ENCODE measurements at places on chromosomes 7 and 10.

DNA sequence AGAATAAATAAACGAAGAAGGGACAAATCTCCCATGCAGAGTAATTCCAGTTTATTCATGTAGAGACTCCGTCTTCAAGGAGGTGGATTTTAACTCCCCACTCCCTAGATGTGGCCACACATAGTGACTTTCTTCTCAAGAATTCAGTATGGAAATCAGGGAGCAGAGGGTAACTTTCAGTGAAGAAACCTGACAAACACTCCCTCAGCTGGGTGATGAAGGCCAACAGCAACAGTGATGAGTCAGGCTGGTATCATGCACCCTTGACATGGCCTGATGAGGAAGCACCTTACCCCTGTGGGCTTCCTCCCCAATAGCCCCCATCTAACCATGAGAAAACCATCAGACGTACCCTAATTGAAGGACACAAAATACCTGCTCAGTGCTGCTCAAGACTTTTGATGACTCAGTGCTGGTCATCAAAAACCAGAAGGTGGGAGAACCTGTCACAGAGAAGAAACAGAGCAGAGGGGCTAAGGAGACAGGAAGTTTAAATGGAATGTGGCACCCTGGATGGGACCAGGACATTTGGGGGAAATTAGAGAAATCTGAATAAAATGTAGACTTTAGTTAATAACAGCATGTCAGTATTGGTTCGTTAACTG is 50.6 kb downstream of the ADAMTS14 start:
- no peak overlapping the region for H3K4me3 ChIP-seq
- H3K36me3 ChIP-seq: peaks cover 82% of the 10 kb centered on the region
- H3K27ac ChIP-seq: no peak overlapping the region
- H3K27me3 ChIP-seq: no peaks in the 10 kb centered on the region
- no peak for DNase-seq
- H3K4me1 ChIP-seq: peaks cover 5% of the 10 kb centered on the region

GRCh38 chr10:94351089-94351488 is 11.7 kb downstream of the NOC3L start:
- no peak overlapping the region for H3K4me3 ChIP-seq
- no peaks in the 10 kb centered on the region for H3K27me3 ChIP-seq
- H3K27ac ChIP-seq: no peak overlapping the region
- H3K4me1 ChIP-seq: no peaks in the 10 kb centered on the region
- DNase-seq: no peak

DNA sequence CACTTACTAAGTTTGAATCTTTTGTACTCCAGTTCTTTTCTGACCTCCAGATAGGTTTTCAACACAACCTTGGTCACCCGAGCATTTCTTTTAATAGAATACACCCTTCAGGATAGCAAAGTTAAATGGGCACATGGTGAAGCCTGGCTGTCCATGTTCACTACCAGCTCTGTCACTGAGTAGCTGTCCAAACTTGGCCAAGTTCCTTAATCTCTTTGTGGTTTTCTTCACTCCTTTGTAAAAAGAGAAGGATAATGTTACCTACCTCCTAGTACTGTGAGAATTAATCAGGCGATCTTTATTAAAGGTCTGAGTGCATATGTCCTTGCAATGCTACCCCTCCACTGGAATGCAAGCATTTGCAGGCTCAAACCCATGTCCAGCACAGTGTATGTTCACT is 128.1 kb upstream of the PTPRZ1 start:
- H3K27me3 ChIP-seq: no peaks in the 10 kb centered on the region
- no peaks in the 10 kb centered on the region for H3K36me3 ChIP-seq
- H3K27ac ChIP-seq: no peak overlapping the region
- no peak overlapping the region for H3K4me3 ChIP-seq
- H3K4me1 ChIP-seq: no peaks in the 10 kb centered on the region

DNA sequence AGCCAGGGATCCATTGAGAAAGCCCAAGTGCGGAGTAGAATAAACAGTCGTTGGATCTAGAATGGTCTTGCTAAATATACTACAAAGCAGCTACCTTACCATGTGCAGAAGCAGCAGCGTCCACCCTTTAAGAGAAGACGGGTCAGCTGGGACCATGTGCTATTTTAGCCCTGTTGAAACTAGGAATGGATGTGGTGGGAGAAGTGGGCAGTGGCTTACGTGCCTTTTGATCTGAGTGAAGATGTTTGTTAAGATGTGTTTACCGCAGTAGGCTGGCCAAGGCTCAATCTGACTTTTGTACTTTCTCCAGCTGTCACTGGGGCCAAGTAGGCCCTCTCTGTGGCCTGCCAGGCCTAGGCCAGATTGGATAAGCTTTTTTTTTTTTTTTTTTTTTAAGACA is 9.2 kb downstream of the HABP2 start:
- no peaks in the 10 kb centered on the region for H3K36me3 ChIP-seq
- H3K27ac ChIP-seq: no peak overlapping the region
- no peak for DNase-seq
- H3K4me1 ChIP-seq: peaks cover 17% of the 10 kb centered on the region
- H3K27me3 ChIP-seq: no peaks in the 10 kb centered on the region
- H3K4me3 ChIP-seq: no peak overlapping the region

GRCh38 chr10:103679096-103679790 is 176.1 kb downstream of the SH3PXD2A start:
- no peak overlapping the region for H3K4me3 ChIP-seq
- DNase-seq: no peak
- H3K27ac ChIP-seq: no peak overlapping the region
- H3K4me1 ChIP-seq: peaks cover 10% of the 10 kb centered on the region
- H3K36me3 ChIP-seq: no peaks in the 10 kb centered on the region
- no peaks in the 10 kb centered on the region for H3K27me3 ChIP-seq

DNA sequence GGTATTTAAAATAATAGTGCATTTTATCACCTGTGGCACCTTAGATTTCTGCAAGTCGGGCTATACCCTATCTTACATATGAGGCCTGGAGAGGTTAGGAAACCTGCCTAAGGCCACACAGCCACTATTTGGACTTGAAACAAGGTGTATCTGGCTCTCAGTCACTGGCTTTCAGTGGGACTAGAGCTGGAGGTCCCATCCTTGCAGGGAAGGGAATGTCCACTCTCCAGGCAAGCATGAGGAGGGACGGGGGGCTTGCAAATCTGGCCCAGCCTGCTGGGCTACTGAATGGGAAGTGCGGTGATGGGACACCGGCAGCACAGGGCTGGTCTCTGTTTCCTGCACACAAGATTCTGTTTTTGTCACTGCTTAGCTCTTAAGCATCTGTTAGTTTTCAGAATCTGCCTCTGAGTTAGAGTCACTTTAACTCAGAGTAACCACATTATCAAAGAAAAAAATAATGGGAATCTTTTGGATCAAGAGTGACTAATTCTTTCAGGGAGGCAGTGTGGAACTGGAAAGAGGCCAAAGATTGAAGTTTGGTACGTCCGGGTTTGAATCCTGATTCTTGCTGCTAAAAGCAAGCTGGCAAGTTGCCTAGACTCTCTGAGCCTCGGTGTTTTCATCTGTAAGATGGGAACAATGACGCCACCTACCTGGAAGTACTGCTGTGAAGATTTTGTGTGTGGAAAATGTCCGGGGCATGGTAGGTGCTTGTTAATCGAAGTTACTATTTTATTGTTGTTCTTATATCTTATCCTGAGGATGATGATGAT is 33.8 kb upstream of the HABP2 start:
- H3K36me3 ChIP-seq: no peaks in the 10 kb centered on the region
- no peak overlapping the region for H3K27ac ChIP-seq
- no peak overlapping the region for H3K4me3 ChIP-seq
- no peak for DNase-seq
- no peaks in the 10 kb centered on the region for H3K4me1 ChIP-seq
- no peaks in the 10 kb centered on the region for H3K27me3 ChIP-seq

- H3K4me1 ChIP-seq: no peaks in the 10 kb centered on the region
- no peak overlapping the region for H3K4me3 ChIP-seq
- DNase-seq: no peak
- H3K27ac ChIP-seq: no peak overlapping the region
These were observed 54.9 kb downstream of the ZRANB1 start for GRCh38 chr10:124996854-124997215.

DNA sequence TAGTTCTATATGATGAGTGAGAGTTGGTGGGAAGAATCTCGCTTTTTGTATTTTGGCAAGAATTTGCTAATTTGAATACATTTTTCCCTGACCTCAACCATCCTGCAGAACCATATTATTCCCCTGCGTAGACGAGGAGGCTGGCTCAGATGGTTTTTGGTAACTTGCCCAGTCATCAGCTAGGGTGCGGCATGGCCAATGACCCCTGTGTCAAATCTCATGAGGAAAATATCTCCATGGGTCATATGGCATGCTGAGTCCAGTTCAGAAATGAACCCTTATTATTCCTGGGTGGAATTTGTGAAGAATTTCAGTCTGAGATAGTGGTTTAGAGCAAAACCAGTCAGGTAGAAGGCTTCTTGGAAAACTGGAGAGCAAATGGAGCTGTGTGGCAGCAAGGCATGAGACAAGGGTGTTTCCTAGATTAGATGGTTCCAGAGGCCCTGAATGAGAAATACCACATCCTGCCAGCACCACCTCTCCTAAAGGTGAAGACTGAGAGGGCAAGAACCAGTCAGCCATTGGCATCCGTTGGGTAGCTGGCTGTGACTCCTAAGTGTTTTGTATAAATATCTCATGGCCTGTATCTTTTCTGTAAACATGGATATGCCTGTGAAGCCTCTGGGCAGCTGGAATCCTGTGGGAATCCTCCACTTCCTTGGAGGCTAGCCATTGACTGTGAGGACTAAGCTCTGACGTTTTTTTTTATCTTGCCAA is 5.8 kb upstream of the UPP1 start:
- peaks cover 8% of the 10 kb centered on the region for H3K4me1 ChIP-seq
- H3K36me3 ChIP-seq: no peaks in the 10 kb centered on the region
- DNase-seq: no peak
- H3K27ac ChIP-seq: no peak overlapping the region
- H3K27me3 ChIP-seq: no peaks in the 10 kb centered on the region
- no peak overlapping the region for H3K4me3 ChIP-seq

DNA sequence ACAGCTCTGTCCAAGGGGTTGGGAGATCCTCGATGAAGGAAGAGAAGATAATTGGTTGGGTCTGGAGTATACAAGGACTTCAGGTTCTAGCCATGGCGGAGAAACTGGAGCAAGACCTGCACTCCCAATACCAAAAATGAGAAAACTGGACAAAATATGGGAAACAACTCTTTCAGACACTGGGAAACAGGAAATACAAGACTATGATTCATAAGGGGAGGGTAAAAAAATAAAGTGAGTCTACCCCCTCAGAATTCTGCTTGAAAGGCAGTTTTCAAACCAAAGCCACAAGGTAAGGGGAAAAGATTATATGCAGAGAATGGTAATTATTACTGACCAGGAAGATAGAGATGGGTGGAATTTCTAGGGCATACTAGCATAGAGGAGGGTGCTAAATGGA is 10.2 kb upstream of the SEC61G start:
- no peak overlapping the region for H3K27ac ChIP-seq
- H3K27me3 ChIP-seq: peaks cover 12% of the 10 kb centered on the region
- DNase-seq: no peak
- no peaks in the 10 kb centered on the region for H3K36me3 ChIP-seq

- no peak for DNase-seq
- no peaks in the 10 kb centered on the region for H3K27me3 ChIP-seq
- no peak overlapping the region for H3K4me3 ChIP-seq
- H3K4me1 ChIP-seq: peaks cover 6% of the 10 kb centered on the region
- H3K36me3 ChIP-seq: no peaks in the 10 kb centered on the region
These were observed 192.3 kb downstream of the IMMP2L start for GRCh38 chr7:111370002-111370401.

GRCh38 chr10:103419101-103419500 is 22.7 kb downstream of the PDCD11 start:
- H3K4me1 ChIP-seq: no peaks in the 10 kb centered on the region
- no peak for DNase-seq
- peaks cover 95% of the 10 kb centered on the region for H3K36me3 ChIP-seq
- H3K4me3 ChIP-seq: no peak overlapping the region

DNA sequence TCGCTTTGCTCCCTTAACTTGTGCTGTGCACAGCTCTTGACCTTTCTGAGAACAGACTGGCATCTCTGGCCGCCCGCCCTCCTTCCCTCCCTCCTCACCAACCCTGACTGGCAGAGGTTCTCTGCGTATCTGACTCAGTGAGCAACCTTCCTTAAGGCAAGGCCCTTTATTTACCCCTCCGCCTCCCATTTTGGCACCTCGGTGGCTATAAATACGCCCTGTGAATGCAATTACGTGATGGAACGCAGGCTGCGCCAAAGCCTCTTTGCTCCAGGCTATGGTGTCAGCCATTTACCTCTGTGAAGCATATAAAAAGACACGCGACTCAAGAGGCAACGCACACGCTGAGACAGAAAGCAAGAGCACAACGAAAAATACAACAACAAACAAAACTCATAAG is 764.3 kb downstream of the SUGCT start:
- no peak overlapping the region for H3K27ac ChIP-seq
- no peaks in the 10 kb centered on the region for H3K36me3 ChIP-seq
- no peak for DNase-seq
- H3K4me1 ChIP-seq: no peaks in the 10 kb centered on the region

DNA sequence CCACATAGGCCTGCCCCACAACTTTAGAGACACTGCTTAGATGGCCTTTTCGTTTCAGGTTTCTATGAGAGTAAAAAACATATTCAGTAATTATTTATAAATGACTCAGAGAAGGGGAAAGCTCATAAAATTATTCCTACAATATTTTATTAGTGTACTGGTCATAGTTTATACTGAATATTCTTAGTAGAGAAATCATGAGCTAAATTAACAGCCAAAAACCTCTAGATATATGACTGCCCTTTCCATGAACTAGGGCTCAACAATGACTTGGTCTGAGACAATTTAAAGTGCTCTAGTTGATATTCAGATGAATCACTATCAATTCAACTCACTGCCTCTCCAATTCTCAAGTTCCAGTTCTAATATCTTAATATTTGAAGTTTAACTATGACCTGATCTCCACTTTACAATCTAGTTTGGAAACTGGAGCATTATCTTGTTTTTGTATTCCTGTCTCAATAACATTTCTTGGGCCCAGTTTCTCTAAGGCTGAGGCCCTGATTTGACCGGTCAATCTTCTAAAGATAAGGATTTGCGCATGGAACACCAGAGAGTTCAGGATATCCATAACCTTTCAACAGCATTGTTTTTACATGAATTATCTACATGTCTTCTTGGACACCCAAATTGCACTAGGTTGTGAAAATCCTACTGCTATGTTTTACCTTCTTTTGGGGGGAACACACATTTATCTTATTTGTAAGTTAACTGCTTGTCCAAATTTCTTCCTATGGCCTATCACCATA is 141.6 kb downstream of the DGKB start:
- no peak for DNase-seq
- no peak overlapping the region for H3K4me3 ChIP-seq
- no peaks in the 10 kb centered on the region for H3K27me3 ChIP-seq
- no peak overlapping the region for H3K27ac ChIP-seq
- no peaks in the 10 kb centered on the region for H3K36me3 ChIP-seq
- H3K4me1 ChIP-seq: no peaks in the 10 kb centered on the region

DNA sequence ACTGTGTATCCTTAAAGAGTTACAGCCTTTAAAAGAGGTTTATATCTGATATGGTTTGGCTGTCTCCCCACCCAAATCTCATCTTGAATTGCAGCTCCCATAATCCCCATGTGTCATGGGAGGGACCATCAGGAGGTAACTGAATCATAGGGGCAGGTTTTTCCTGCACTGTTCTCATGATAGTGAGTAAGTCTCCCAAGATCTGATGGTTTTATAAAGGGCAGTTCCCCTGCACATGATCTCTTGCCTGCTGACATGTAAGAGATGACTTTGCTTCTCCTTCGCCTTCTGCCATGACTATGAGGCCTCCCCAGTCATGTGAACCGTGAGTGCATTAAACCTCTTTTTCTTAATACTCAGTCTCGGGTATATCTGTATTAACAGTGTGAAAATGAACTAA is 9.7 kb downstream of the RTKN2 start:
- no peaks in the 10 kb centered on the region for H3K36me3 ChIP-seq
- H3K27me3 ChIP-seq: no peaks in the 10 kb centered on the region
- H3K4me1 ChIP-seq: no peaks in the 10 kb centered on the region
- H3K4me3 ChIP-seq: no peak overlapping the region
- H3K27ac ChIP-seq: no peak overlapping the region

- no peaks in the 10 kb centered on the region for H3K36me3 ChIP-seq
- no peak overlapping the region for H3K4me3 ChIP-seq
These were observed 544.9 kb upstream of the ADARB2 start for GRCh38 chr10:2282202-2282601.
